ENCODE measurements at places on chromosomes 2 and 18. TPM values are rescaled to one million over a fixed set of nuclear protein-coding genes. Genes with fewer than 3 reads are reported as not detected.

Gene SLC4A1AP
- total RNA-seq: 20.7 TPM

DNA sequence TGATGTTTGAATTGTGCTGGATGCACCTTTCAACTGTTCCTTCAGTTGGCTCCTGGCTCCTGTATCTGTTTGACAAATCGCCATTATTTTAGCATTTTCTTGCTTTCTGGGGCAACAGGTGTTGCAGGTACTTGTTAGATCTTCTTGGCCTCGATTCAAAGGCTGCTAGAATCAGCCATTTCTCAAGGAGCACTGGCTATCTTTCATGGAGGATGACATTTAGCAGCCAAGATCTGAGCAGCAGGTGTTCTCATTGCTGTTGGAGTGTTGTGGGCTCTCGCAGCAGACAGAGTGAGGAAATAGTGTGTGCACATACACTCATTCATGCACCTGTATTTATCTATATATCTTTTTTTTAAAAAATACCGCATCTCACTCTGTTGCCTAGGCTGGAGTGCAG is 52.2 kb downstream of the INPP5D start:
- DNase-seq: no peak

Gene KDSR
- 118 TPM for total RNA-seq

Gene FLACC1
- 5.4 TPM for total RNA-seq

Gene DYNAP
- total RNA-seq: not detected

Gene MERTK
- total RNA-seq: 18.9 TPM

Gene LRRTM1
- total RNA-seq: 7.2 TPM

GRCh38 chr2:116452651-116453050 is 1361.8 kb upstream of the DDX18 start:
- no peak for DNase-seq

DNA sequence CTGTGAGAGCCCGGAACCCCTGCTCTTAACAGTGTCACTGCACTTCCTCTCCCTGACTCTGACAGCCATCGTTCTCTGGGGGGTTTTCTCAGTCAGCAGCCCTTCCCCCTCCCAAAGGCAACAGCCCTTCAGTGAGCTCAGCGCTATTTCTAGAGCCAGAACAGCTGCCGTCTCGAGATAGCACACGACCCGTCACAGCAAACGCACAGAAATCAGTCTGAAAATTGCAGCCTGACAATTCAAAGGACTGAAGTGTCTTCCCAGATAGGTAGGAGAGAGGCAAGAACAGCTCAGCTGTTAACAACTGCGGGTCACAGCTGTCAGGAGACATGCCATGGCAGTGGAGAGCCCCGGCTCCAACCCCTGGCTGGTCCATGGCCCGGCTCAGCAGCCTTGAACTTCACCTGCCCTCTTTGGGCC is 45.4 kb downstream of the ST8SIA5 start:
- no peak for DNase-seq

Measured in sciatic nerve (tissue), 2 donors.